Thoracic aorta endothelial cell (primary cell): ENCODE measurements at places on chromosomes 7 and 10. TPM values are rescaled to one million over a fixed set of nuclear protein-coding genes. Genes with fewer than 3 reads are reported as not detected.

ETV1 gene
- 8.8 and 15.2 TPM in 2 replicates for total RNA-seq

GNAT3 gene
- not detected in 2 replicates for total RNA-seq

ERVW-1 gene
- total RNA-seq: not detected in 2 replicates

ASB15 gene
- not detected in 2 replicates for total RNA-seq

SPDYE6 gene
- total RNA-seq: not detected in 2 replicates
